ENCODE measurements at places on chromosomes 7 and 10.

DNA sequence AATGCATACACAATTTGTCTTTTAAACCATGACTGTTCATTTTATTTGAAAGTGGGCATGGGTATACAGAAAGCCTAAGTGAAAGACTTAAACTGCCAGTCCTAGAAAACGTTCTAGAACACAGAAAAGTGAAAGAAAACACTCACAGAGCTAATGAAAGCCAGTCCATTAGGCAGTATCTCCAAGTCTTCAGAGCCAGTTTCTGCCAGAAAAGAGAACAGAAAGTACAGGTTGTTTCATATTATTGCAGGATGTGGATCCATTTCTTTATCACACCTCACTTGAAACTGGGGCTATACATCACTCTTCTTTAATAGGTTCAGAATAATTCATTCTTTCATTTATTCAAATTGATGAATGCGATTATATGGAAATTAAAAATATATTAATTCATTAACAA lies 7.7 kb downstream of the PON1 start:
- no peak for DNase-seq

DNA sequence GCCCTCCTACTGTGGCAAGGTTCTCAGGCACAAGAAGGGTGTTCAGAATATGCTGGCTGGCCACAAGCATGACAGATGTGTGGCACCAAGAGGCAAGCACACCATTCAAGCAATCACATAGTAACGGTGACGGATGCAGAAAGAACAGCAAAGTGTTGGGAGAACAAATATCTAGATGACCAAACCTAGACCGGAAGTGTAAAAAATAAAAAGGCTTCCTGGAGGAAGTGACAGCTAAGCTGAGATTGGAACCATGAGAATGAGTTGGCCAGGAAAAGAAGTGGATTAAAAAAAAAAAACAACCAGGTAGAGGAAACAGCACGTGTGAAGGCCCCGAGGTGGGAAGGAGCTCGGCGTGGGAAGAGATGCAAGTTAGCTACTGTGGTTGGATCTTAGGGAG lies 22.0 kb downstream of the GHRHR start:
- no peak for DNase-seq

- DNase-seq, result no peak
Observed at GRCh38 chr7:140526214-140526613, 46.9 kb upstream of the MKRN1 start.

GRCh38 chr10:20481054-20481453 lies 416.1 kb downstream of the NEBL start:
- no peak for DNase-seq

DNA sequence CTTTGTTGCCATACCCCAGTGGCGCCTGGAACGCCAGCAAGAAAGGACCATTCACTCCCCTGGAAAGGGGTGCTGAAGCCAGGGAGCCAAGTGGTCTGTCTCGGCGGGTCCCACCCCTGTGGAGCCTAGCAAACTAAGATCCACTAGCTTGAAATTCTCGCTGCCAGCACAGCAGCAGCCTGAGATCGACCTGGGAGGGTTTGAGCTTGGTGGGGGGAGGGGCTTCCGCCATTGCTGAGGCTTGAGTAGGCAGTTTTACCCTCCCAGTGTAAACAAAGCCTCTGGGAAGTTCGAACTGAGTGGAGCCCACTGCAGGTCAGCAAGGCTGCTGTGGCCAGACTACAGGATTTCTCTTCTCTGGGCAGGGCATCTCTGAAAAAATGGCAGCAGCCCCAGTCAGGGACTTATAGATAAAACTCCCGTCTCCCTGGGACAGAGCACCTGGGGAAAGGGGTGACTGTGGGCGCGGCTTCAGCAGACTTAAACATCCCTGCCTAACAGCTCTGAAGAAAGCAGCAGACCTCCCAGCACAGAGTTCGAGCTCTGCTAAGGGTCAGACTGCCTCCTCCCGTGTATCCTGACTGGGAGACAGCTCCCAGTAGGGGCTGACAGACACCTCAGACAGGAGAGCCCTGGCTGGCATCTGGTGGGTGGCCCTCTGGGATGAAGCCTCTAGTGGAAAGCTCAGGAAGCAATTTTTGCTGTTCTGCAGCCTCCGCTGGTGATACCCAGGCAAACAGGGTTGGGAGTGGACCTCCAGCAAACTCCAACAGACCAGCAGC lies 281.1 kb upstream of the SP4 start:
- DNase-seq, result no peak

GRCh38 chr7:87866089-87866488 lies 10.1 kb downstream of the SLC25A40 start:
- no peak for DNase-seq

DNA sequence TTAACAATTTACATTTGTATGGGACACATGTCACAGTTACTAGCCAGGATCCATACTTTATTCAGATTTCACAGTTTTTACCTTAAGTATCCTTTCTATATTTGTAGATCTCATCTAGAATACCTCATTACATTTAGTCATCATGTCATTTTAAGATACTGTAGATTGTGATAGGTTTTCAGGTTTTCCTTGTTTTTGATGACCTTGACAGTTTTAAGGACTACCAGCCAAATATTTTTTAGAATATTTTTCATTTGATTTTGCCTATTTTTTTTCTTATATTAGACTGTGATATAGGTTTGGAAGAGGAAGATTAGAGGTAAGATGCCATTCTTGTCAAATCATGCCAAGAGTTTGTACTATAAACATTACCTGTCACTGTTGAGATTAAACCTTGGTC lies 460.3 kb downstream of the ANKRD7 start:
- no peak for DNase-seq

DNA sequence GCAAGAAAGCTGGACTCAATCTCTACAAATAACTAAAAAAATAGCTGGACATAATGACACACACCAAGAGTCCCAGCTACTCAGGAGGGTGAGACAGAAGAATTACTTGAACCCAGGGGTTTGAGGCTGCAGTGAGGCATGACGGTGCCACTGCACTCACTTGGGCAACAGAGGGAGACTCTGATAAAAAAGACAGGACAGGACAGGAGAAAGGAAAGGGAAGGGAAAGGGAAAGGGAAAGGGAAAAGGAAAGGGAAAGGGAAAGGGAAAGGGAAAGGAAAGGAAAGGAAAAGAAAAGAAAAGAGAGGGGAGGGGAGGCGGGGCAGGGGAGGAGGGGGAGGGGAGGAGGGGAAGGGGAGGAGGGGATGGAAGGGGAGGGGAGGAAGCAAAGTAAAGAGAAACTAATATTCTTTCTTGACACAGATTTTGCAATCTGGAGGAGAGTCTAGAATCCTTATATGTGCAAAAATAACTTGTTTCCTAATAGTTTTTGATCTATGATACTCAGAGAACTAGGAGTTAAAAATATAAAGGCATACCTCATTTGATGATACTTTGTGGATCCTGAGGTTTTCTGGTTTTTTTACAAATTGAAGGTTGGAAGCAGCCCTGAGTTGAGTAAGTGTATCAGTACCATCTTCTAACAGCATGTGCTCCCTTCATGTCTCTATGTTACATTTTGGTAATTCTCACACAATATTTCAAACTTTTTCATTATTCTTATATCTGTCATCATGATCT lies 8.0 kb downstream of the SAR1A start:
- no peak for DNase-seq

DNA sequence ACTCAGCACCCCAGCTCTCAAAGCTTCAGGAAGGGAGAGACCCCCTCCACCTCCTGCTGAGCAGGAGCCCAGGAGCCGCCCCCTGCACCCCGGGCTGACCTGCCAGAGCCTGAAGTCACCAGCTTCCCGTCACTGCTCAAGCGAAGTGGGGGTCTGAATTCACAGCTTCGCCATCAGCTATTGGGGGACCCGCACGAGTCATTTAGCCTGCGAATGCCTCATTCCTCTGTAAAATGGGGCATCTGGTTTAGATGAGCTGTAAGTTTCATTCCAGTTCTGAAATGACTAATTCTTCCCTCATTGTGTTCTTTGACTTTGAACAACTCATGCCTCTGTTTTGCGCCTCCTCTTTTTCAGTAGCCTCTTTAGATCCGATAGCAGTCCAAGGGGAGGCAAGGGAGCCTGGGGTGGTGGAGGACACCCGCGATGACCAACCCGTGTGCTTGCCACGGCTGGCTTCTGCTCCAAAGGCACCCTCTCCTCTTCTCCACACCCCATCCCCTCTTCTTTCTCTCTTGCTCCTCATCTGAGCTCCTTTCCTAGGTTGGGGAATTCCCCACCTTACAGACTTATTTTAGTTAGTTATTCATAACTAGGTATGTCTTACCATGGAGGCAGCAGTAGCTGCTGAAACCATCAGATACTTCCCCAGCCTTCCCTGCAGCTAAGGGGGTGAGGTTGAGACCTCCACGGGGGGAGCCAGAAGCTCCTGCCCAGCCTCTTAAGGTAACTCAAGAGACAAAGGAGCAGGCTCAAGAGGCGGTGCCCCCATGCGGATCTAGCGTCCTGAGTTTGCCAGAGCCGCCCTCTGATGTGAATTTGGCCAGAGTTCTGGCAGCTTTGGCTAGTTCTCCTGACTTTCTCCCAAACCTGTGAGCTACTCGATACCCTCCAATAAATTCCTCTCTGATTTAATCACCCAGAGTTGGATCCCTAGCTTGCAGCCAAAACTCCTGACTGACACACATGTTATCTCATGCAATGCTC lies 47.7 kb downstream of the RBM17 start:
- no peak for DNase-seq

All from stimulated activated CD4-positive, alpha-beta T cell treated with anti-CD3 and anti-CD28 coated beads, Interleukin-1b, Interleukin-23, amount 100 ng/mL, for 1 hour (primary cell).